ENCODE measurements at places on chromosomes 6 and 20. TPM values are rescaled to one million over a fixed set of nuclear protein-coding genes. Genes with fewer than 3 reads are reported as not detected.

The FGD2 gene
- 8.0 TPM for total RNA-seq

The DEFB119 gene
- not detected for total RNA-seq

The FNDC1 gene
- 1.9 TPM for total RNA-seq

The OPN5 gene
- 0.17 TPM for total RNA-seq

The LKAAEAR1 gene
- not detected for total RNA-seq

The SLC35F1 gene
- 6.7 TPM for total RNA-seq

The EYA2 gene
- 1.4 TPM for total RNA-seq

The FNDC11 gene
- total RNA-seq: 0.15 TPM

The F13A1 gene
- 100 TPM for total RNA-seq

The MAPK14 gene
- 27.3 TPM for total RNA-seq

The SPTLC3 gene
- total RNA-seq: 5.4 TPM

The HLA-DQA2 gene
- 2.7 TPM for total RNA-seq

The NKAIN4 gene
- total RNA-seq: not detected

The SMOC2 gene
- 18.7 TPM for total RNA-seq

The ADGRF5 gene
- total RNA-seq: 45.9 TPM

The NECAB3 gene
- 71.8 TPM for total RNA-seq

The PCMT1 gene
- 171 TPM for total RNA-seq

The SNAP25 gene
- 0.67 TPM for total RNA-seq

The PNPLA1 gene
- total RNA-seq: not detected

The MBOAT1 gene
- 5.0 TPM for total RNA-seq

Data from left ventricle myocardium superior (tissue), 1 donor.